Uterine smooth muscle cell (primary cell): ENCODE measurements at places on chromosomes 5 and 9. TPM values are rescaled to one million over a fixed set of nuclear protein-coding genes. Genes with fewer than 3 reads are reported as not detected.

Gene PPP3R2
- not detected in 2 replicates for total RNA-seq

Gene PFN3
- not detected in 2 replicates for total RNA-seq

Gene CTXN3
- total RNA-seq, result not detected in 2 replicates

Gene NRARP
- total RNA-seq, result 0.11 and 0.12 TPM in 2 replicates

Gene NOTCH1
- 10.7 and 24.4 TPM in 2 replicates for total RNA-seq
